ENCODE measurements at places on chromosomes 3 and 15. TPM values are rescaled to one million over a fixed set of nuclear protein-coding genes. Genes with fewer than 3 reads are reported as not detected.

The RTP4 gene
- total RNA-seq: not detected

The ATP10A gene
- total RNA-seq: 1.8 TPM

The CYP1A2 gene
- not detected for total RNA-seq

The PARP14 gene
- total RNA-seq: 12.6 TPM

The PLA2G4D gene
- not detected for total RNA-seq
